ENCODE measurements at places on chromosomes 4 and X.

DNA sequence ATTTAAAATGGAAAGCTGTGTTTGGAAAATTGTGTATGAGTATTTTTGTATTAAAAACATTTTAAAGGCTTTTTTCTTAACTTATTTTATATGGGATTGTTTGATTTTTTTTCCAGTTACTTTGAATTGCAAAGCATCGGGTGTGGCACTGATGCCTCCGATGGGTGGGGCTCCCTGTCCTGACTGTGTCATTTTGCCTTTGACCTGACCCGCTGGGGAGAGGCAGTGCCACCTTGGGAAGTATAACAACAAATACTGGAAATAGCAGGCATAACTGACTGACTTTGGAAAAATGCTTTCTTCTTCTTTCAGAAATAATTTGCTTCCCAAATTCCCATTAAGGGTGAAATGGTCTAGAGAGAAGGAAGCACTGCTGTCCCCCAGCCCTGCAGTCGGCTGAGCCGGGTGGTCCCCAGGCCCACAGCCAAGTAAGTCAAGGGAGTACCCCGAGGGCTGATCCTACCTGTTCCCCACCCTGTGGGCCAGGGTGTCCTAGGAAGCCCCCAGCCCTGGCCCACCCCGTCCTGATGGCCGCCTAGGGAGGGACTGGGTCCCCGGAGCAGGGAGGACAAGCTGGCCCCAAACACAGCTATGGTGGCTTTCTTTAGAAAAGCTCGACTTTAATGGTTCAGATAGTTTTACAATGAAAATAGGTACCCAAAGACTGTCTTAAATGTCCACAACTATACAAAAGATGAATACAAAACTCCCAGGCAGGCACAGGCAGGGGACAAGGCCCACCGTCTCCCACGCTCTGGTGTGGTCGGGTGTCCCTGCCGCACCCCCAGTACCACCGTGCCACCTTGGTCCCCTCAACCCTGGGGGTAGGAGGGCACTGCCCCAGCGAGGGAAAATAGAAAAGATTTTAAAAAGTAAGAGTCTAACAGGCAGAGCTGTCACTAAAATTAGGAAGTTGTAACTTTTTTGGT lies 26.4 kb downstream of the NELFA start:
- DNase-seq: no peak

DNA sequence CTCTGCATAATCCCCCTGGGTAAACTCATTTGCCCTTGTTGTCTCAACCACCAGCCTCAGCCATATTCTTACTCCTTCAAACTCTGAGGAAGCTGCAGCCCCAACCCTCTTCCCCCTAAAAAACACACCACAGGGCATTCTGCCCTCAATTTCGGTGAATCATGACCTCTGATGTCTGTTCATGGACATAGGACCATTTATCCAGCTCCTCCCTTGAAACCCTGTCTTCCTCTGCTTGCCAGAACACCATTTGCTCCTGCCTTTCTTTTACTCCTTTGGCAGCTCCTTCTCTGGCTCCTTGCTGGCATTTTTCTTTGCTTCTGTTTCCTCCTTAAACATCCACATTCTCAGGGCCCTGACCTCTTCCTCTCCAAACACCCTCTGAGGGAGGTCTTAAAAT lies 87.1 kb downstream of the ITIH6 start:
- DNase-seq: no peak

GRCh38 chr4:89957046-89957926 lies 62.6 kb downstream of the MMRN1 start:
- no peak for DNase-seq

GRCh38 chr4:123974386-123975149 lies 578.0 kb downstream of the SPRY1 start:
- no peak for DNase-seq

- DNase-seq: no peak
Observed at GRCh38 chr4:130110189-130110588, 1014.2 kb downstream of the C4orf33 start.

GRCh38 chrX:112081781-112082652 lies 559 bp downstream of the TRPC5 start:
- DNase-seq: no peak

DNA sequence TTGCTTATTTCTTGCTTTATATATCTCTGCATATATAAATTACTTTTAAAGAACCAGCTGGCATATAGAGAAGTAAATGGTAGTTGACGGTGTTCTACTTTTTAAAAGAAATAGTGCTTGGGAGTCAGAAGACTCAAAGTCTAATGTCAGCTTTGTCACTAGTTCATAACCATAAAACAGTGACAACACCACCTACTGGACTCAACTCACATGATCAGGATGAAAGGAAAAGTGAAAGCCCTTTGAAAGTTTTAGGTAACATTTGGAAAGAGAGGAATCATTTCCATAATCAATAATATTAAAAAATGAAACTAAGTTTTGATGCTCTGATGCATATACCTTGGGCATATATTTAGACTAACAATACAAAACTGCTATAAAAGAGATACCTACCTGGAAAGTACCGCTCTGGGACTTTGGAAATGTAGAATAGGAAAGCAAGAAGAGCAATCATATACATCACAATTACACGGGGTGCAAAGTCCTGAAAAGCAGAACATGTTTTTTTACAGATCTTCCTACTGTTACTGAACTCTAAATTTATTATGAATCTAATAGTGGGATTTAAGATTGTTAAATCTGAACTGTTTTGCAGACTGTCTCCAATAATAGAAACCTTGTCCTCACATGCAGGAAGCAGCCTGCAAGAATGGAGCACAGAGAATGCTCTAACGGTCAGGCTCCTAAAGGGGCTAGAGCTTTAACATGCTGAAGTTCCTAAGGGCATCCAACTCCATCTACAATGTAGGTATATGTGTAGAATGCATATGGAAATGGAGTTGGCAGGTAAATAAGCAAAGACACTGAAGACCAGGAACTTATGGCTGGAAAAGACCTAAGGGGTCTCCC lies 15.6 kb downstream of the PAQR3 start:
- no peak for DNase-seq

DNA sequence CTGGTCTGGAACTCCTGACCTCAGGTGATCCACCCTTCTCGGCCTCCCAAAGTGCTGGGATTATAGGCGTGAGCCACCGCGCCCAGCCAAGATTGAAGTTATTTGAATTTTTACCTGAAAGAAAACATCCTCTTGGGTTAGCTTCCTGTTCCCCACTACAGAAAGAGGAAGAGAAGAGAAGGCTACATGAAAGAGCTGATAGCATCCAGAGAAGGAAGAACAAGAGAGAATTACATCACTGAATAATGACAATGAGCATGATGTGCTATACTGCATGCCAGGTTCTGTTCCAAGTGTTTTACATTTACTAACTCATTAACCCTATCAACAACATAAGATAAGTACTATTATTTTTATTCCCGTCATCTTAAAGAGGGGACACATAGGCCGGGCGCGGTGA lies 11.5 kb upstream of the TBC1D1 start:
- DNase-seq: no peak

GRCh38 chrX:38664285-38664684 lies 102.9 kb downstream of the TSPAN7 start:
- peak; percentile 22 for DNase-seq

GRCh38 chrX:101605728-101606127 lies 12.1 kb downstream of the ARMCX6 start:
- no peak for DNase-seq

GRCh38 chr4:82898322-82899243 lies 2.0 kb upstream of the THAP9 start:
- DNase-seq: peak; percentile 88

DNA sequence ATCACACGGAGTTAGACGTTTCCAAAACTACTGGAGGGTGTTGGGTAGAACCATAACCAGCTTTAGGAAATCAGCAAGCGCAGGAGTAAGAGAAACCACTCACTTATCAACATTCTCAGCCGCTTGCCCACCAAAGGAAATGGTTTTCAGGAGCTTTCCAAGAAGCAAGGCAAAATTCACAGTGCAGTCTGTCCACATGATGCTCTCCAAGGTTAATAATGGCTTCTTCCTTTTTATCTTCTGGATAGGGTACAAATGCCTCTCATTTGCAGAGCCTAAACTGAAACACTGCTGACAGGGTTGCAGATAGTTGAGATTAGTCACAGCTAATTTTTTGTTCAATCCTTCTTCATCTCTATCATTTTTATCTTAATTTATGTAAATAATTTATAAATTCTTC lies 705.4 kb downstream of the RAB28 start:
- DNase-seq: no peak

DNA sequence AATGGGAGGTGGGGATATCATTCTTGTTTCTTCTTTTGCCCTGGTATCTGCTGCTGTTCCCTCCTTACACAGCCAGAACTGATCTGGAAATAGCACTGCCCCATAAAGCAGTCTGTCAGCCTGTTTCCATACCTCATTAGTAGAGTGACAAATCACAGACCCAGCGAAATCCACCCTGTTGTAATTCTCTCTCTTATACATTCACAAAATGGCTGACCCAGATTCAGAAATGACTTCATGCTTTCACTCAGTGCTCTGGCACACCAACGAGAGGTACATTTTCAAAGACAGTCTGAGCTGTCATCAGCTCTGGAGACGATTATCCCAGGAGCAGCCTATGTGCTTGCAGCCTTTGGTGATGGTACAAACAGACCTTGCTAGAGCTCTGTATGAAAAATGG lies 164.6 kb downstream of the AFF2 start:
- DNase-seq: no peak

DNA sequence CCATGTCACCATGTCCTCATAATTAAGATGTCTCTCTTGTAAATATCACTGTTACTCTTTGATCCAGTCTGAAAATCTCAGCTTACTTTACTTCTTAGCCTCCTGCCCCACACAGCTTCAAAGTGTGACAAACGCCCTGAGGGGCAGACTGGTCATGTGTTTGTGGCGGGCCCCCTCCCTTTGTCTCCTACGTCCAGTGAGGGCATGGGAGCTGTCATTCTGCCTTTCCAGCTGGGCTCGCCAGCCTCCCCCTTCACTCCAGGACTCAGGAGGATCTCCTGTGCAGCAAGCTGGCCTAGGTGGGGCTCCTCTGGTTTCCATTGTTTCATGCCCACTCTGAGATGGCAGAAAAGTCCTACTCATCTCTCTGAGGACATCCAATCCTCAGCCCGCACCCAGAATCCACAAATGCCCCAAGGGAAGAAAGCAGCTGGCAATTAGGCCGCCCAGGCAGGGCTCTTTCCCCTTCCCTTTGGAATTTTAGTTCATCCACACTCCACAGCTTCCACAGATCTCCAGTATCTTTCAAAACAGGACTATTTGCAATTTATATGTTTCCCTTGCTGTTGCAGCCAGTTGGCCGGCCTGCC lies 86.4 kb upstream of the C4orf50 start:
- DNase-seq: no peak

- no peak for DNase-seq
Observed at GRCh38 chr4:2771264-2771663, 15.1 kb upstream of the TNIP2 start.

DNA sequence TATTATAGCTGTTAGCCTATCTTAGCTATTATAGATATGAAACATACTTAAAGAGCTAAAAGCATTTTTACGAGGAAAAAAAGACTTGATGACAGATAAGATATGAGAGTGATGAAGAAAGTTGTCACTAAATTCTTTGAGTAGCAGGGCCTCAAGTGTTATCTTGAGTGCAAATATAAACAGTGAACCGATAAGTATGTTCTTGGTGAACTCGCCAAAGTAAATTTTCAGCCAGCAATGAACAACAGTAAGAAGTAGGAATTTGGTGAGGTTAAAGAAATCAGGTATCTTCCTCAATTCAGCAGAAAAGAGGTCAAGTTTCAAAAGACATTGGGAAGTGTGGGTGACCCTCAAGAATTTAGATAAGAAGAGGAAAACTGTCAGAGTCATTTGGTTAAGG lies 471.8 kb upstream of the FTHL17 start:
- no peak for DNase-seq

DNA sequence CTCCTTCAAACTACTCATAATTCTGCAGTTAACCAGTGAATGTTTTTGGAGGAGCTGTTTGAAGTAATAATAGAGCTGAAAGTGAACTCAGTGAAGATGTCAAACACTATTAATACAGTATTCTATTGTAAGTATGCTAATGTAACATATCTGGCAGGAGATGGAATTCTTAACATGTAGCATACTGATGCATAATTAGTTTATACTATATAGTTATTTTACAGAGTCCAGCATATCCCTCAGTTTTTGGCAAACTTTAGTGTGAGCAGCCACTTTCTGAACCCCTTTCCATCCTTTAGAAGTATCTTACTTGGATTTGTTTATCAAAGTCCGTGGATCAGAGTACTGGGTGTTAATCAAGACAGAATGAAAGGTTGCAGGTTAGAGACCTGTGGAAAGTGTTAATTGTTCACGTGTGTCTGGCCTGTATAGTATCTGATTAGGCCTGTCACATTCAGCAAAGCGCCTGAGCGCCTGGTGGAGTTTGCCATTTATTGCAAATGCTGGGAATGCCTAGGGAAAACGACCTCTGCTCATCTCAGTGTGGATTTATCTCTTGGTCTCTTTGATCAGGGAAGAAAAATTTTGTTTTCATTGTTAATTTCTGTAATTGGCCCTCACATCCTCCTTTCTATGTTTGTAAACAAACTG lies 251.7 kb upstream of the MAD2L1 start:
- no peak for DNase-seq

- DNase-seq: no peak
Observed at GRCh38 chr4:37388681-37389365, 144.3 kb downstream of the NWD2 start.

- no peak for DNase-seq
Observed at GRCh38 chr4:113325876-113326615, 276.6 kb downstream of the ANK2 start.

DNA sequence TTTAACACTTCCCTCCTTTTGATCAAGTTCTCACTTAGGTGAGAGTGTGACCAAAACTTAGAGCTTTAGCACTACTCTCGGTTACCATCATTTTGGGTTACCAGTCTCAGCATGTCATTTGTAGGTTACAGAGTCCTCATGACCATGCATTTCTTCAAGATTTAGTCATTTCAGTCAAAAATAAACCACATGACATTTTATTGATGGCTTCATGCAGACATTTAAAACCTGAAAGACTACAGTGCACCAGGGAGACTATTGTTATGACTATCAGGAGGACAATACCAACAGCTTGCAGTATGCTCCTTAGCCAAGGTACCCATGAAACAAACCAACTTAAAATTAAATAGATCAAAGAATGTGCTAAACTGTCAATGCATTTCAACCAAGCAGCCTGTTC lies 498.1 kb upstream of the FSTL5 start:
- no peak for DNase-seq

GRCh38 chr4:147943159-147943638 lies 211.3 kb downstream of the ARHGAP10 start:
- DNase-seq: no peak

DNA sequence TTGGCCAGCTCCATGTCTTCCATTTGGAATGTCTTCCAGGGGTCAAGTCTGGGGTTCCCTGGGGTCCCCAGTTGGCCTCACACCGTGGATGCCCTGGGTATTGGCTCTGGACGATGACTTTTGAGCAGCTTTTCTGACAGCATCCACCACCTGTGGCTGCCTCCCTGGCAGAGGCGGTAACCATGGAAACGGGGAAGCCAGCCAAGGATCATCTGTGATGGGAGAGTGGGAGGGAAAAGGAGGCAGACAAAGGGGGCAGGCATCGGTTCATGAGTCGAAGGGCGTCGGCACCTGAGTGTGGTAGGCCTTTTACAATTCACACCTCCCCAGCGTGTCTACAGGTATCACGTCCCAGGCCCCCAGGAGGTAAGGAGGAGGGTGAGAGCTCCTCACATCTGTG lies 152.2 kb downstream of the ASMT start:
- no peak for DNase-seq
